ENCODE measurements at places on chromosomes 13 and 19.

DNA sequence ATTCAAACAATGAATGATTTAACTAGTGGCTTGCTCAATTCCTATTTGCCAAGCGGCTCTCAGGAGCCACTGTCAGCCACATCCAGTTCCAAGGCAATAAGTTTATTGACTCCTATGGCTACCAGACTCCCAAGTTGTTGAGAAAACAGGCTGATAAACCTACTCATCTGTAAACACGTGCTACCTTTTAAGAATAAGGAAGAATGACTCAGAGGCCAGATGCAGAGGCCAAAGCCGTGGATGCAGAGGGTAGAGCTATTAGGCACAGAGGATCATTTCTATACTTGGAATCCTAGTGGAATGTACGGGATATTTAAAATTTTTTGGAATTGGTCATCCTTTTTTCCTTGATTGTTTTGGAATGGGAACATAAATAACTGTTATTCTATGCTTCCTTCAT is 1921.1 kb downstream of the OLFM4 start:
- no peak for DNase-seq

GRCh38 chr13:59601993-59602392 is 561.7 kb downstream of the DIAPH3 start:
- DNase-seq, result no peak

GRCh38 chr19:55384131-55384919 is at the start of gene TMEM238:
Gene TMEM238 (minus strand): TSS chr19:55384292. CDS start chr19:55384259, 33 bp downstream.
- no peak for DNase-seq

- DNase-seq, result no peak
Observed at GRCh38 chr13:100302391-100302790, 213.5 kb downstream of the PCCA start.

- DNase-seq, result no peak
Observed at GRCh38 chr19:33159893-33160292, 28.0 kb downstream of the WDR88 start.

GRCh38 chr19:10718205-10719196 is 622 bp downstream of the DNM2 start:
- DNase-seq, result peak; percentile 74

DNA sequence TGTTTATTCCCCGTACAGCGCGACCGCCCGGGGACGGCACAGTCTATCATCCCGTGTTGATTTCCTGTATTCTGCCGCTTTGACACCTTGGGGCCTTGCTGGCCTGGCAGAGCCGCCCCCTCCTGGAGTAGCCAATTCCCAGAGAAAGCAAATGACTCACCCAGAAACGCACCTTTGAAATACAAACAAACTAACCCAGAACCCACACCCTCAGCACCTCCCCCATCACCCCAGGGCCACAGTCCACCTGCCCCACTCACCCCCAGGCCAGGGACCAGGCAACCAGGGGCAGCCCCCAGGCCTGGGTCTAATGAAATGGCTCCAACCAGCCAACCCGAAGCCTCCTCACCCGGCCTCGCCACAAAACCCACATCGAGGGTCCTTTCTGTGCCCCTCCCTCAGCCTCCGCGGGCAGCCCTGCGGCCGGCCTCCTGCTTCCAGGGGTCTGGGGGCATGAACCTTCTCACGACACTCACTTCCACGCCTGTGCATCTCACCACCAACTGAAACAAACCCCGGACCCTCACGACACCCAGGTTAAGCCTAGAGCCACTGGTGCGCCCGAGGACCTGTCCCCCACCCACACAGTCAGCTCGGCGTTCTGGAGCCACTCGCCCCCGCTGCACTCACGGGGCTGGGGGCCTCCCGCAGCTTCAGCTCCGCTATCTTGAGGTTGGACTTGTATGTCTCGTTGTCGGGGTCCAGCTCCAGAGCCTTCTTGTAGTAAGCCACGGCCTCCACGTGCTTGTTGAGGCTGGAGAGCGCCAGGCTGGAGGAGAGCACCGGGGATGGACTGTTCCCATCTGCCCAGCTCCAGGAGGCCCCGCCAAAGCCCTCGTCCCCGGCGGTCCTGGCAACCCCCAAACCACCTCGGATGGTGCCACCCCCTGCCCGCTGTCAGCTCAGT is 20.9 kb downstream of the SGTA start:
- DNase-seq, result no peak

- no peak for DNase-seq
Observed at GRCh38 chr19:29841559-29842367, 30.0 kb downstream of the CCNE1 start.
